GM04504 (cell line): ENCODE measurements at places on chromosomes 7 and 10.

DNA sequence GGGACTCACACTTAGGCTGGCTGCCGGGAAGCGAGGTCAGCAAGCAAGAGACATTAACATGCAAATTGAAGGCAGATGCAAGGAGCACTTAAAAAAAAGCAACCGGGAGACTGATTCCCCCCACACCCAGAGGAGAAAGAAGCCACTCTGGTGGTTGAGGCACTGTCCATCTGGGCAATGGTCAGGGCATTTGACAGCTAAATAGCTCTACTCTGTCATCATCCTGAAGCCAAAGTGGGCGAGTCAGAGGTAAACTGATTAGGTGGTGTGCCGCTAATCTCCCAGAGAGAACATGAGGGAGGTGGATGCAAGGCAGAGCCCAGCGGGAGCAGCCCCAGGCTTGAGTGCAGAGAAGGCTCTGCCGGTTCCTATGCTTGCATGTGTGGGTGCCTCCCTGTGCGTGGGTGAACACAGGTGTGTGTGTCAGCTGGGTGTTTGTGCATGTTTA lies 100.6 kb downstream of the PLXNA4 start:
- no peak for DNase-seq

DNA sequence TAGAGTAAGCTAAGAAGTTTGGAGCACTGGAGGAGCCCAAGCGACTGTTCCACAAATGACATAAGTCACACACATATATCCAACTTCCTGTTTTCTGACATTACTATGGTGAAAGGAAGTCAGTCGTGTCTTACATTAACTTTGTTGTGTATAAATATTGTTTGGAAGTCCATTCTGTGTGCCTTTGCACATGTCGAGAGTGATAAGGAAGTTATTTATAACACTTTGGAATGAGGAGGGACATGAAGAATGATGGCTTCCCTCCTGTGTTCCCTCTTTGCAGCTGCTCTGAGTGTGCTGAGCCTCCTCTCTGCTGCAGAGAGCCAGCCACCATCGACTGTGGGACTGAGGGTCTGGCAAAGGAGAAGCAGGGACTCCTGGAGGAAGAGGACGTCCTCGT lies 40.4 kb upstream of the MGMT start:
- no peak for DNase-seq

DNA sequence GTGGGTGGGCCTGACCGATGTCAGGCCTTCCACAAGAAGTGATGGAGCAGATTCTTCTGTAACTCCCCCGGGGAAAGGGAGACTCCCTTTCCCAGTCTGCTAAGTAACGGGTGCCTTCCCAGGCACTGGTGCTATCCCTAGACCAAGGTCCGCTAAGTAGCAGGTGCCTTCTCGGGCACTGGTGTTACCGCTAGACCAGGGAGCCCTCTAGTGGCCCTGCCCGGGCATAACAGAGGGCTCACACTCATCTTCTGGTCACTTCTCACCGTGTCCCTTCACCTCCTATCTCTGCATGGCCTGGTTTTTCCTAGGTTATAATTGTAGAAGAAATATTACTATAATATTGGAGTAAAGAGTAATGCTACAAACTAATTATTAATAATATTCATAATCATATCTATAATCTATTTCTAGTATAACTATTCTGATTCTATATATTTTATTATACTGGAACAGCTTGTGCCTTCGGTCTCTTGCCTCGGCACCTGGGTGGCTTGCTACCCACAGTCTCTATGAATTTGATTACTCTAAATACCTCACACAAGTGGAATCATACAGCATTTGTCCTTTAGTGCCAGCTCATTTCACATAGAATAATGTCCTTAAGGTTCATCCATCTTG lies 1378.7 kb downstream of the XPNPEP1 start:
- DNase-seq = peak; percentile 32

- DNase-seq = no peak
Observed at GRCh38 chr10:30047430-30047829, 12.0 kb downstream of the JCAD start.

DNA sequence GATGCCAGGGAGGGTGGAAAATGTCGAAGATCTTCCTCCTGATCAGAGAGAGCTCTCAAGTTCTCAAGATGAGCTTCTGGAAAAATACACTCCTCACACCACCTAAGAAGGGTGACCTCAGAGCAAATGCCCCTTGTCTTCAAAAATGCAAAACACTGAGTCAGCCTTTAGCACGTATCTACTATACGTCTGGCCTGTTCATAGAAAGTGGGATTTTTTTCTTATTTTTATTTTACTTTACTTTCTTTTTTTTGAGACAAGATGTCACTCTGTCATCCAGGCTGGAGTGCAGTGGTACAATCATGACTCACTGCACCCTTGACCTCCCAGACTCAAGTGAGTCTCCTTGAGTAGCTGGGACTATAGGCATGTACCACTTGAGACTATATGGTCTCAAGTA lies 57.1 kb downstream of the AFAP1L2 start:
- no peak for DNase-seq

- DNase-seq = no peak
Observed at GRCh38 chr7:130290745-130291144, 2.2 kb upstream of the CPA4 start.

GRCh38 chr10:75957314-75958120 lies 526.1 kb downstream of the LRMDA start:
- DNase-seq = no peak

DNA sequence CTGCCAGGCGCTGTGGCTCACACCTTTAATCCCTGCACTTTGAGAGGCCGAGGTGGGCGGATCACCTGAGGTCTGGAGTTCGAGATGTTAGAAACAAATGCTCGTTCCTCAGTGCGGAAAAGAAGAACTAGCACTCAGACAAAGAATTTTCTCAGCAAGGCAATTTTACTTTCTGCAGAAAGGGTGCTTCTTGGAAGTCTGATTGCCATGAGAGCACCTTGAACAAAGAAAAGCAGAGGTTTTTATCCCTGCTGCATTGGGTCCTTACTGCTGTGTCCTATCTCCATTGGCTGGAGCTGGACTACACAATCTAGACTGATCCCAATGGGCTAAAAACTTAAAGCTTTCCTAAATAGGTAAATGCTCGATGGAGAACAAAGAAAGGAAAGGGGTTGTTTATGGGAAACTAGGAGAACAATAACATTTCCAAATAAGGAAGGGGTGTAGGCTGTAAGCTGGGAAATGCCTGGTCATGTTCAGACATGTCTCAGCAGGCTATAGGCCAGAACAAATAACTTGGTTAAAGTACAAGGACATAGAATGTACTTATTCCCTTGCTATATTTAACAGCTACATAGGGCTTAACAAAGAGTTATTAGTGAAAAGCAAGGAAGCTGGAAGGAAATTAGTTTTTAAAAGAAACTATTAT lies 26.1 kb upstream of the ACTR3B start:
- no peak for DNase-seq

- DNase-seq = no peak
Observed at GRCh38 chr10:54905578-54906192, 104.7 kb upstream of the PCDH15 start.

DNA sequence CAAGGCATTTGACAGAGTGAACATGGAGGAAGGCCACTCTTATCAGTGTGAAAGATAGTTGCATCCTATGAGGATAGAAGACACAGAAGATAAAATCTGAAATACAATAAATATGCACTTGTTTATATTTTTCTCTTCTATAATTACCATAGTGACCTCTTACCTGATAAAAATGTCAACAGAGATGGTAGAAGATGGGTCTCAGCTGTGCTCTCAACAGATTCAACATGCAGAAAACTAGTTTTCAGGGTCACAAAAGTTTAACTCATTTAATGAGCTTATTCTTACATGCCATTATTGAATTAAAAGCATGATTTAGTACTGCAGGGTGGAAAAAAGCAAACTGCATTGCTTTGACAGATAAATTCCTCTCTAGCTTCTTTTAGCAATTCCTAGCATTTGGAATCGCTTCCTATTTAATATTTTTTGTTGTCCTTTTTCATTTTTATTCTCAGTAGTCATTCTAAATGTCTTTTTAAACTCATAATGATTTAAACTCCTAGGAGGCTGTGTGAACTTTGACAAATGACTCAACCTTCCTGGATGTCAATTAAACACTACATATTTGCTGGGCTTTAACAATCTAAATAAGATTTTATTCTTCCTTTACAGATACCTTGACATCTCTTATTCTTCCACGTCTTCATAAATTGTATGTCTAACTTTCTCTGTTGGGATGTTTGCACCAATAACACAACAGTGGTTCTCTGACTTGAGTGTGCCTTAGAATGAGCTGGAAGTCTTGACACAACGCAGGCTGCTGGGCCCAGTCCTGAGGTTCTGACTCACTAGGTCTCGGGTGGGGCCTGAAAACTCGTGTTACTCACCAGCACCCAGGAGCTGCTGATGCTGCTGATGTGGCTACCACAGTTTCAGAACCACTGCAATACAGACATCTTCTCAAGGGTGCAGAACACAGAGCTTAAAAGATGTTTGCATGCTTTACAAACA lies 565.5 kb upstream of the IGFBP3 start:
- DNase-seq = peak; percentile 91

GRCh38 chr7:154440058-154440457 lies 387.9 kb downstream of the DPP6 start:
- DNase-seq = no peak

DNA sequence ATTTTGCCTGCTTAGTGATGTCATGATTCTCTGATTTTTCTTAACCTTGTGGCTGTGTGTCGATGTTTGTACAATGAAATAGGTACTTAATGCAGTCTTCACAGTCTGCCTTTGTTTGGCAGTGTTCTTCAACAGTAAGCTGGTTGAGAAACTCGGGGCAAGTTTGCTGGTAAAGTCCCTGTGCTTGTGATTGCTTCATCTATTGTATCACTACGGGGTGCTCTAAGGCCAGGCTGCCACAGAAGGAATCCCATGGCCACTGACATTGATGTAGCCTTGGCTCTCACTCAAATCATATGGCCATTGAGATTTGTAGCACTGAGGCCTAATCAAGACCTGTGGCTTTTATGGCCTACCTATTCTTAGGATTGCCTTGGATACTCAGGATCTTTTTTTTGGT lies 33.5 kb upstream of the PRSS37 start:
- DNase-seq = no peak

- no peak for DNase-seq
Observed at GRCh38 chr10:132593900-132594876, 56.6 kb downstream of the INPP5A start.

GRCh38 chr10:36281831-36282331 lies 639.8 kb upstream of the FZD8 start:
- DNase-seq = no peak

GRCh38 chr10:112988839-112989406 lies 38.9 kb downstream of the TCF7L2 start:
- DNase-seq = no peak

DNA sequence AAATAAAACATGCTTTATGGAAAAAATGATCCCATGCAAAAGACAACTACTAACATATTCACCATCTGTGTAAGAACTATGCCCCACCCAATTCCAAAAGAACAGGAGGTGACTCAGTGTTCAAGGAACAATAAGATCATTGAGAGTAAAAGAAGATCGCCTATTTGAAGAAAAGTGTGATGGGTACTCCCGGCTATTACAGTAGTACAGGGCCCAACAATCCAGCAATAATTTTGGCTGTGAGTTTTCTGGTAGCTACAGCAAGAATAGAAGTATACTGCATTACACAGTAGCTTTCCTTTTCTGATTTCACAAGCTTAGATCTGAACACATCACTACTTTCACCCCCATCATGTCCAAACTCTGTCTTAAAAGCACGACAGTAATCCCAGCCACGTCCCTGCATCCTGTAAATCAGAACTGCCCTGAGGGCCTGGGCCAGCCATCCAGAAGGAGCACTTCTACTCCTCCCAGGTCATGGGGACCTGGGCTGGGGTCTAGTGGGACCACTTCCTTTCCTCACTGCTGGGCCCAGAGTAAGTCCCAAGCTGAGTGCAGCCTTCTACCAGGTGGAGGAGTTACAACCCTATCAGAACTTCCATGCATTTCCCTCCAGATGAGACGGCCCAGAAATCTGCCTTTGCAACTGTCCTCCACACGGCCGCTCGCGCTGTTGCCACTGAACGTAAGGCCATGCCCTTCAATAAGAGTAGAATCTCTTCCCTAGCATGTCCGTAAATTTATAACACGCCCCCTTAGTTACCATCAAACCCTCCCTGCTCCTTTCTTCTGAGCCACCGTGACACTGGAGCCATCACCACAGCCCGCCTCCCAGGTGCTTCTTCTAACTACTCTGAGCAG lies 7.9 kb downstream of the ESYT2 start:
- peak; percentile 46 for DNase-seq

- no peak for DNase-seq
Observed at GRCh38 chr7:128959296-128959695, 21.6 kb downstream of the IRF5 start.

DNA sequence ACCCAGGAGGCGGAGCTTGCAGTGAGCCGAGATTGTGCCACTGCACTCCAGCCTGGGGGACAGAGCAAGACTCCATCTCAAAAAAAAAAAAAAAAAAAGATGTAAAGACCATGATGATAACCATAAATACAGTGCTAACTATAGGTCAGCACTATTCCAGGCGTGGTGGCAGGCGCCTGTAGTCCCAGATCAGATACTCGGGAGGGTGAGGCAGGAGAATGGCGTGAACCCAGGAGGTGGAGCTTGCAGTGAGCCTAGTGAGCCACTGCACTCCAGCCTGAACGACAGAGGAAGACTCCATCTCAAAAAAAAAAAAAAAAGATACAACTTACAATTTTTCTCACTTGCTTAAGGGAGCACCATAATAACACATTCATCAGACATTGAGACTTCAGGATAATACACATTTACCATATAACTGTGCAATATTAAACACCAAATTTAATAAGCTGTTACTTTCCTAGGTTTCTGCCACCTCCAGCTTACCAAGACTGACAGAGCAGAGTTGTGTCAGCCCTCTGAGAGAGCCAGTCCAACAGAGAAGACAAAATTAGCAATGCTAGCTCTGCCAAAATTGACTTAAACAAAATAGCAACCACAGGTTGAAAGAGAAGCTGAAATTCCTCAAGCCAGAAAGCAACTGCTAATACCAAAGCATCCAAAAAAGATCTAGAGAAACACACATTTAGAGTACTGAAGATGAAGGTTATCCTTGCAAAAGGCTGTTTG lies 8.2 kb downstream of the DNA2 start:
- no peak for DNase-seq

DNA sequence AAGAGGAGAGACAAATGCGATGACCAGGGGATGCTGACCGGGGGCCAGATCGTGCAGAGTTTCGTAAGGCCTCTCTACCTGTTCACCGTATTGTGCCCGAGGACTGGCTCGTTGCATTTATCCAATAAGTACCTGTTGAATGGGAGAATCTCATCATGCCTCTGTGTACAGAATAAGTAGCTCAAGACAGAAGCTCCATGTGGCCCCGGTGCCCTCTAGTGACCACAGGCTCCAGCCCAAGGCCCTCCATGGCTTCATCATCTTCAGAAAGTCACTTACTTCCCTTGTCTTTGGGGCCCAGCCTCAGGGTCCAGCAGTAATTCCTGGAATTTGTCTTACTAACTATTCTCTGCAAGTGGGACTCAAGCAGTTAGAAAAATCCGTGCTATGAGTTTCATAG lies 151.0 kb downstream of the CHN2 start:
- DNase-seq = no peak

- DNase-seq = no peak
Observed at GRCh38 chr10:95767884-95768556, 12.1 kb downstream of the ENTPD1 start.

GRCh38 chr7:100472121-100472851 lies 6.7 kb downstream of the TSC22D4 start:
- DNase-seq = no peak
